CD8-positive, alpha-beta T cell (primary cell): ENCODE measurements at places on chromosomes 6 and 20.

- no peak for DNase-seq
These were observed 50.3 kb downstream of the DEK start for GRCh38 chr6:18214003-18214402.

DNA sequence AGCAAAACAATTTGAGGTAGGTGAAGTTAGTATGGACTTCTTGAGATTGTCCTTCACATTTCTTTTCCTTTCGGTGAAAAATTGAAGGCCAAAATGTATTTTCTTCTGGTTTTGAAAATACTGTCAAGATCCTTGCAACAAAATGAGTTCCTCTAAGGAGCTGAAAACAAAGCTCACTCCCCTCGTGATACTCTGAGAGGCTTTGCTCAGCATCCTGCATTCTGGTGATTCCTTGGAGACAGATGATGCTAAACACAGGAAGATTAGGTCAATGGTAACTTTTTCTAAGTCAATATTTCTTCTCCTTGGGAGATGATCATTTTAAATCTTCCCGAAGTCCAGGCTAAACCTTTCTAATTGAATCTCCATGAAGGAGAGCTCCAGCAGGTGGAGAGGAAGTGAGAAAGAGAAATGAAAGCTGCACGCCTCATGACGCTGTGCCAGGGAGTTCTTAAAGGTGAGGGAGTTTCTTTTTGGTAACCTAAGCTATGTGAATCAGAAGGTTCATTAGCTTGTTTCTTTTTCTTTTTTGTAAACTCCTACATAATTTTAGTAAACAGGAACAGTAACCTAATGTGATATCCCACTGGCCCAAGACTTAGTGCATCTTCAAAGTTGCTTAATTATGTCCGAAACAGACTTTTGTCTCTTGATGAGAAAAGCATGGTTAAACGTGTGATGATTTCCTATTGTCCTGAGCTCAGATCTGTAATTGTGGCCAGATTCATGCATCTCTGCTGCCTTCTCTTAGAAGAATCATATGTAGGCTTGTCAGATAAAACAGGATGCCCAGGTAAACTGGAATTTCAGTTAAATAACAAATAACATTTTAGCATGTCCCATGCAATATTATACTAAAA lies 15.0 kb downstream of the ESR1 start:
- no peak for DNase-seq

GRCh38 chr6:169266746-169267591 lies 13.3 kb upstream of the THBS2 start:
- DNase-seq, result no peak

- no peak for DNase-seq
These were observed 24.0 kb downstream of the CDK5RAP1 start for GRCh38 chr20:33377366-33377765.

DNA sequence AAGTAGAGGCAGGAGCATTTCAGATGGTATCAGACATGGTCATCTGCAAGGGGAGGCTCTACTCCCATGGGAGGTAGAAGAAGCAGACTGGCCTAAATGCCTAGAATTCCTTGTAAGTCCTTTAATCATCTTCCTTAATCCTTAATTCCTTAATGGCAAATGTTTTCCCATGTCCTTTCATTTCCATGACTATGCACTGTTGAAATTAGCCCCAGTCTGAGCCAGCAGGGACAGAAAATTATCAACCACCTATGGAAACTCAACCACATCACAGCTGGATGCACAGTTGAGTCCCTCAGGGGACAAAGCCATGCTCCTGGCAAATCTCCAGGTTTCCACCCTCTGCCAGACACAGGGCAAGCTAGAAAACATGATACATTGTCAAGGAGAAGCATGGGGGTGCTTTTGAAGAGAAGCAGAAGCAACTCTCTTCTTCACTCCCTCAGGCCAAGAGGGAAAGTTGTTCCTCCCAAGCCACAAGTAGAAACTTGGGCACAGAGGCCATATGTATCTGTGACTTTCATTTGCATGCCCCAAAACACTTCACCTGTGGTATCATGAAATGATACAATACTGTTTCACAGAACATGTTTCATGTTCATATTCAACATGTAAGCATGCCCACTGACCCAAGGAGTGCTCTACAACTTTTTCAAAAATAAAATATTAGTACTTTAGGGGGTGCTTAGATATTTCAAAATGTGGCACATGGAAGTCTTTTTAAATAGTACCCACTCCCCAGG lies 683.6 kb downstream of the KIF16B start:
- DNase-seq, result no peak

GRCh38 chr20:33159713-33160112 lies 8.2 kb upstream of the BPIFA2 start:
- no peak for DNase-seq

DNA sequence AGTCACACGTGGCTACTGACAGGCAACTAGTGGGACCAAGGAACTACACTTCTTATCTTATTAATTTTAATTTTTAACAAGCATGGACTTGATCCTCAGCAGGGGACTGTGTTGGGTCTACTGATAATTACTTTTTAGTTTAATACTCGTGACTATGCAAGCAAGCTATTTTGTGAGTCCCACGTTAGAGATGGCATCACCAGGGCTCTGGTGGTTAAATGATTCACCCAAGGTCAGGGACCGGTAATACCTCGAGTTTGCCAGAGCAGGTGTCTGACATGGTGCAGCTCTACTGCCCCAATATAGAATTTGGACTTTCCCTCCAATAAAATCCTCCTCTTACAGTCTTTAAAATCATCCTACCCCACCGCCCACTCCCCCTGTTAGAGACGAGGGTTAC lies 98.6 kb upstream of the RIN2 start:
- no peak for DNase-seq

DNA sequence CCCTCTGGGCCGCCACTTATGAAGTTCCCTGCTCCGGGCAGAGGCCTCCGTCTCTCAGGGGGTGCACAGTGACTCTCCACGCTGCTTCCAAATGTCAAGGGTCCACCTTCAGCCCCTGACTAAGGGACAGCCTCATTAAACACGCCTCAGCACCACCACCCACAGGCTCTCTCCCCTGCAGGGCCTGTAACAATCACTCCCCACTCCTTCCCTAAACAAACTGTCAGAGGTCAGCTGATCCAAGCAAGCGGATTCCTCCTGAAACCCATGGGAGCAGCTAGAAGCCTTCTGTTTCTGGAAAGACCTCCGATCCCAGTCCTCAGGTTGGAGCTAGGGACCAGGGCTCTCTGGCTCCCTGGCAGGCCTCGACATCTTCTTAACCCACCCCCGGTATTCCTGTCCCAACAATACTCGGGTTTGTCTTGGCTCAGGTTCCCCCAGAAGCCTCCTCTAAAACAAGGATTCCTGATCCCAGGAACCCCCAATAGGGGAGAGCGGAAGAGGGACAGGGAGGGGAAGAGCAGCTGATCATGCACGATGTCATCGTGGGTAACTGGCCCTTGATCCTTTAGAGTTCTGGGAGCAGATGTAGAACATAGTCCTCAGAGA lies 181.0 kb downstream of the ZNF217 start:
- DNase-seq, result no peak

DNA sequence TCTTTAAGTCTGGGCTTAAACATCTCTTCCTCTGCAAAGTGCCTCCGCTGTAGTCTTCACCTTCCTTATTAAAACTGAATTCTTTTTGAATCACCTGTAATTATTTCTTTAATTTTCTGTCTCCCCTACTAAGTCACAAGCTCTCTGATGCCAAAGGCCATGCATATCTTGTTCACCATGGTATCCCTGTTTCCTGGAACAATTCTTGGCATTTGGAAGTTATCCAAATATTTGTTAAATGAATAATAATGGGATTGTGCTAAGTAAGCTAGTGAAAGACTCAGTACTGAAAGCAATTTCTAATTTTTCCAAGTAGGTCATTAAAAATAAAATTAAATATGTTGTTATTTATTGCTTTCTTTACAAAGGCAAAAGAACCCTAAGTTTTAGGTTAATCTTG lies 12.2 kb downstream of the SNAP91 start:
- no peak for DNase-seq

DNA sequence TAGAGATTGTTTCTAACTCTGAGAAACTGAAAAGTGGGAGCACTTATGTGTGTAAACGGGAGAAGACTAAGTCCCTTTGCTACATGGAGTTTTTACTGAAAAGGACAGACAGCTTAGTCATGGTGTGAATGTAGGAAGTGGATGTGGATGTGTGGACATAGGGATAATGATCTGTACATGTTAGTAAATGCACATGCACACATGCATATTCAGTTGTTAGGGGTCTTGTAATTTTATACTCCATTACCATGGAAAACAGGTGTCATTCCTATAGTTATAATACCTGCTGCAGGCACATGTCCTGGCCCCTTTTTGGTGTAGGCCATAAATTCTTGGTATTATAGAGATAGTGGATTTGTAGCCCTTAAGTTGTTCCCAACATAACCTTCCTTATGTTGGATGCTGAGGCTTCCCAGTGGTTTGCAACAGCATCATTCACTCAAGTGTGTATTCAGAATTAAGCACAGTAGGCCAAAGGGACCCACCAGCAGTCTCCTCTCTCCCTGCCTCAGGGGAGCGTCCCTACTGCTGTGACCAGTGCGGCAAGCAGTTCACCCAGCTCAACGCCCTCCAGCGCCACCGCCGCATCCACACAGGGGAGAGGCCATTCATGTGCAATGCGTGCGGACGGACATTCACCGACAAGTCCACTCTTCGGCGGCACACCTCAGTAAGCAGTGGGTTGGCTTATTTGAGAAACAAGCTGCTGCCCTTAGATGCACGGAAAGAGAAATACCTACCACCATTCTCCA lies 7.3 kb downstream of the GZF1 start:
- no peak for DNase-seq

- DNase-seq, result peak; percentile 17
These were observed 72.3 kb downstream of the OR2B2 start for GRCh38 chr6:27839626-27840475.

- no peak for DNase-seq
These were observed 248.2 kb downstream of the LAMA2 start for GRCh38 chr6:129130959-129131681.

DNA sequence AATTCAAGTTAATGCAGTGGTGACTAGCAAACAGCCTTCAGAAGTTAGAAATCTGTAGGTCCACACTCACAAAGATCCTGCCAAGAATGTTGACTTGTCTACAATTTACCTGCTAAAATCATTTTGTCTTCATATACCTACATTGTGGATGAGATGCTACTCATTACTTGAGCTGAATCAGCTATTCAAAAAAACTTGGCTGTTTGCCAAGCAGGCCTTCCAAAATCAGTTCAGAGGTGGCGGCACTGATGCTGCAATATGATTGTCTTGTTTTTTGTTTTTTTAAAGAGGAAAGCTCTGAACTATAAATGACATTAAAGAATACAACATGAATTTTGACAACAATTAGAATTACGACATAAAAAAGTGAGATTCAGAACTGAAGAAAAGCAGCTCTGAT lies 354.7 kb upstream of the KHDRBS2 start:
- no peak for DNase-seq

- no peak for DNase-seq
These were observed 88.2 kb downstream of the KCNB1 start for GRCh38 chr20:49394264-49394663.

GRCh38 chr6:29941471-29941870 lies 861 bp upstream of the HLA-A start:
- DNase-seq, result no peak

DNA sequence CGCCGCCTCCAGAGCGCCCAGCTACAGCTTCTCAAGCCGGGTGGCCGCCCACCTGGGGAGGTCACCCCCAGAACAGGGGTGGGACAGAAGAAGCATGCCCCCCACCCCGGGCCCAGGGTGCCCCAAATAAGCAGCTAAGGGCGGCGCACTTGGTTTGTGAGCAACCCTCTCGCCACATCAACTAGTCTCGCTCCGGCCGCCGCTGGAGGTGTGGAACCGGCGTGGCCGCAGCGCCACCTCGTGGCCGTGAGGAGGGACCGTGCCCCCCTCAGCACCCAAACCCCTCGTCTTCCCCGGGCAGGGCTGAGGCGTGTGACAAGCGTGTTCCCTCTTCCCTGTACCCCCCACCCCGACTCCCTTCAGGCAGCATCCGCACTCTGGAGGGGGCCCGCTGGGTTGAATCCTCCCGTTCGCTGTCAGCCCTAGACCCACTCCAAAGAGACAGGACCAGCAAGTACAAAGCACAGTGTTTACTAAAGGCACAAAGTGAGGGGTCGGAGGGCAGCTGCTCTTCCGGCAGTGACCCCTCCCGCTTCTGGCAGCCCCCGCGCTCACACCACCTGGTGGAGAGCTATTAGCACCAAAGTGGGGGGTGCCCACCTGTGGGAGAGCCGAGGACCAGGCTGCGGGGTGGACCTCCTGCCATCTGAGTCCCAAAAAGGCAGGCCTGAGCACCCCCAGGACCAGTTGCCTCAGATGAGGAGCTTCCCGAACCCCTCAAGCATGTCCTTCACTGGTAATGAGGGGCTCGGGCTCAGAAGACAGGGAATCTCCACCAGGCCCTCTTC lies 45.4 kb downstream of the MDFI start:
- peak; percentile 70 for DNase-seq

GRCh38 chr20:719068-719467 lies 43.5 kb upstream of the SCRT2 start:
- DNase-seq, result no peak

- no peak for DNase-seq
These were observed 992.4 kb upstream of the EYS start for GRCh38 chr6:66699385-66699784.

DNA sequence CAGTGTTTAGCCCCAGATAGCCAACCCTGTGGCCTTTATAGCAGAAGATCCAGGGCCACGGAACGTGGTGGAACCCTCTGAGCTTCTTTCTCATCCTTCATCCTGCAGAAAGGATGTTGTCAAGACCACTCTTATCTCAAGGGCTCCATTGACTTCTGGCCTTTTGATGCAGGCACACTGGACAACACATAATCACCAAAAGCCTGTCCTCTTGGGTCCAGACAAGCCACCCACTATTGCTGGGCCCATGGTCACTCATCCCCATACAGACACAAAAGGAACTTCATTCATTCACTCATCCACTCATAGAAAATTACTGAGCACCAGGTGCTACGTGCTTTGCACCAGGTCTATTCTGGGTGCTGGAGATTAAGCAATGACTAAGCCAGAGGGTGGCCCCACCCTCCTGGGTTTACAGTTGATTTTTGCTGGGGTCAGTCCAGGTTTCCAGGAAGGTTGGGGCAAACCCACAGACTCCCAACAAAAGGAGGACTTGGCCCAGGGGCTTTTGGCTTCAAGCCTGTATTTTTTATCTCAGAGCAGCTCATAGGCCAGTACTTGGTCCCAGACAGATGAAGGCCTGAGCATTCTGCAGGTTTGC lies 2.4 kb downstream of the CST8 start:
- no peak for DNase-seq

GRCh38 chr20:12966468-12967085 lies 42.2 kb upstream of the SPTLC3 start:
- no peak for DNase-seq

GRCh38 chr20:48405909-48406308 lies 421.9 kb downstream of the PREX1 start:
- no peak for DNase-seq

DNA sequence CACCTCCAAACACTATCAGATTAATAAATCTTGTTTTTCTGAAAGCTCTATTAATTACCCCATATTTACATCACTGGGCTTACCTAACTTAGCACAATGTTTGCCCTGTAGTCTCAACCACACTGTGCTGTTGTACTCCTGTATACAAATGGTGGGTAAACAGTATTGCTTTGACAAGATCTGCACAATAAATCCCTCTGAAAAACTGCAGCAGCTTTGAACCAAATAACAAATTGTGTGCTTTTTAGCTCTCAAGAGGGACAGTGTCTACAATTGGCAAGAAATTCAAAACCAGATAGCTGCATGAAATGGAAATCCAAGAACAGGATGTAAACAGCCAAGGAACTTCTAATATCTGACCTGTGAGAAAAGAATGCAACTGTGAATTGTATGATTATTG lies 10.4 kb downstream of the KIF6 start:
- no peak for DNase-seq
